ENCODE measurements at places on chromosomes 7 and 10.

- DNase-seq = no peak
These were observed 355.5 kb downstream of the GLRX3 start for GRCh38 chr10:130491693-130492050.

GRCh38 chr7:26538216-26538615 is 246.6 kb downstream of the SNX10 start:
- DNase-seq = no peak

- no peak for DNase-seq
These were observed 42.4 kb upstream of the ASAH2 start for GRCh38 chr10:50293513-50294313.

DNA sequence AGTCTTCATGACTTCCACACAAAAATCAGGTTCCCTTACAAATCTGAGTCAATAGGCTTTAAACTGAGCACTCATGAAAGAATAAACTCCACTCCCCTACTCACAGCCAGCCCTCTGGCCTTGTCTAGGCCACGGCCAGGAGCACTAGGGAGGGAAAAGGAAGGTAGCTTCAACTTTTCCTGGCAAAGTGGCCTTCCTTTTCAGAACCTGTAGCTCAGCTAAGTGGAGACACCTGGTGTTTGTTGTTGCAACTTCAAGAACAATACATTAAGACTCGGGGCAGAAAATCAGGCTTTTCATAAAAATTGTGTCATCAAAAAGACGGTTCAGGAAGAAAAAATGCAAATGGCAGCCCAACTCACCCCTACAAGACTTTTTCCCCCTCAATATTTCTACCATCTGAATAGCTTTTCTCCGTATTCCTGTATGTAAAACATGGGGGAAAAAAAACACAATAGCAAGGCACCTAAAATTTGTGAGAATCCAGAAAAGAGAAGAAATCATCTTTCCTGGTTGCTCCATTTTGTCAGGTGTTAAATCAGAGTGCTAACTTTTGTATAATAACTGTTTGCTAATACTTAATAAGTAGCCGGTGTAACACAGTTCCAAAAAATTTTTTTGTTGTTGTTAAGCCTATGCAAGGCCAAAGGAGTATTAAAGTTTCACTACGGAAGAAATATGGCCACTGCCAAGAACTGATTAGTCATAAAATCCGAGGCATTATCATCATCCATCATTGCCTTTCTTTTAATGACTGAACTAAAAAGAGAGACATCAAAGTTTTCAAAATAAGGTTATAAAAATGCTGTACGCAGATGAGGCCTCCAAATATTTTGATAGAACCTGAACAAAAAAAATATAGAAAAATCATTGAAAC is 66.2 kb upstream of the ARID5B start:
- no peak for DNase-seq

- DNase-seq = no peak
These were observed 91.3 kb downstream of the PPP1R17 start for GRCh38 chr7:31778296-31778695.

DNA sequence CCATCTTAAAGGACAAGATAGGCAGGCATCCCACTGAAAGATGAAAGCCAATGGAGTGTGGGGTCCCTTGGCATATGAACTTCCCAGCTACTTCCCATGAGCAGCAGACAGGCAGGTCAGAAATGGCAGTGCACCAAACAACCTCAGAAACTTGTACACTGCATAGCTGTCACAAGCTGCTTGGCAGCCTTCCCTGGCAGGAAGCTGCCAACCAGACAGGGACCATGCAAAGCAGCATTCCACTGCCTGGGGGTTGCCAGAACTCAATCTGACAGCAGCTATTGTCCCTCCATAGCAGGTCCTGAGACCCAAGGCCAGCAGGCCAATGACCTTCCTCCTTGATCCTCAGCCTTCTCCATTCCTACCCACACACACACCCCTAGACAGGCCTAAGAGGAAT is 139.5 kb downstream of the PLCE1 start:
- DNase-seq = no peak

- no peak for DNase-seq
These were observed 420.5 kb downstream of the TCERG1L start for GRCh38 chr10:130891066-130891465.

DNA sequence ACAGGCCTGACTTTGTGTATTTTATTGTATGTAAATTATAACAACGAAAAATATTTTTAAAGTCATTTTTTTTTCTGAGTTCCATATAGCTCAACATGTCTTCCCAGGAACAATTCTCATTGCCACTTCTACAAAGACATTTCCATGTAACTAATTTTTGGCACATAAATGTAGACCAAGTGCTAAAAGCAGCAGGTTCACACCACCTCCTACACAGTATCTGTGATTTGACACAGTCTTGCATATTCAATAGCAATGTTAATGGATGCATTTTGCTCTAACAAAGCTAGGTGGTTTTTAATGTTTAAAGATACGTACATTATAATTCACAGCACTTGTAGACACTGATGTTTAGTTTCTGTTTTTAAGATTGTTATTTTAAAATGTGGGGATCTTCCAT is 346.5 kb downstream of the GPAM start:
- DNase-seq = no peak

GRCh38 chr7:71016401-71016800 is 115.5 kb upstream of the GALNT17 start:
- DNase-seq = no peak

DNA sequence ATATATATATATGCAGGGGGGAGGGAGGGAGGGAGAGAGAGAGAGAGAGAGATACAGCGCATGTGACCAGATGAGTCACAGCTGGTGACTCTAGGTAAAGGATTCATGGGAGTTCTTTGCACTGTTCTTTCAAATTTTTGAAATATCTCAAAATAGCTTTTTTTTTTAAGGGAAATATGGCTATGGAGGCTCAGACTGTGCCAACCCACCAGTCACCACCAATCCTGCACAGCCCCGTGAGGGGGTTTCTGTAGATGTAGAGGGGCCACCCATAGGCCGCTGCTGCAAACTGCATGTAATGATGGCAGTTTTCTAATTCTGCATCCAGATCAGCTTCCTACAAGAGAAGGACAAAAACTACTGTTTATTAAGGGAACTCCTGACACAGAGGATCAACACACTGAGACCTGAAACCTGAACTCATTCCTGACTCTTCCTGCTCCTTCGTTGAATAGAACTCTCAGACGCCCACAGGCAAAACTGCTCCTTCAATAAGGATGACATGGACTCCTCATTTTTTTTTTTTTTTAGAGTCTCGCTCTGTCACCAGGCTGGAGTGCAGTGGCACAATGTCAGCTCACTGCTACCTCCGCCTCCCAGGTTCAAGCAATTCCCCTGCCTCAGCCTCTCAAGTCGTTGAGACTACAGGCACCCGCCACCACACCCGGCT is 17.3 kb downstream of the DAGLB start:
- no peak for DNase-seq

DNA sequence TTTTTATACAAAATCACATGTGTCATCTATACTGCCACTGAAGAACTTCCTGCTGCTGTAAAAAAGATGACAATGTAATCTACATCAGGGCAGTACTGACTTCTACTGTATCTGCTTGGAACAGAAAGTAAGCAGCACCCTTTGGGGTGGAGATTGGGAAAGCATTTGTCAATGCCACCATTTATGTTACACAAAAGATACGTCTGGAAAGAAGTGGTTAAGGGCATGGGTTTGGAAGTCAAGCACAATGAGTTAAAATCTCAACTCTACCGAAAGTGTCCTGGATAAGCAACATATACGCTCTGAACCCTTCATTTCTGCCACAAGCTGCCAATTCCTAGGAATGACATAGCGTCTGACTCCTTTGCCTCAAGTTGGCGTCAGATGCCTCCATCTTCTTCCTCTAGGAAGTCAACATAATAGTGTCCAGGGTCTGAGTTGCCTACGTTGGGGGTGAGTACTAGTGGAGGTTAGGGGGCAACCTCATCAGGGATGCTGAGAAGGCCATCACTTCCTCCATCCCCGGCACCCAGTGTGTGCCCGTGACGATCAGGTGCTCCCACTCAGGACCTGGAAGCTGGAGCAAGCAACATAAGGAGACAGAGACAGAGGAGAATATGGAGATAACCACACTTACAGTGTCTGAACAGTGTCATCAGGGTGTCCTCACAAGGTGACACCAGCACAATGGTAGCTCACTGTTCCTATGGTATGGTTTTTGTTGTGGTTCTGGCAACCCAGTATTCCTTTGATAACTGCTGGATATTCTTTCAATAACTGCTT is 58.3 kb downstream of the SGMS1 start:
- no peak for DNase-seq

DNA sequence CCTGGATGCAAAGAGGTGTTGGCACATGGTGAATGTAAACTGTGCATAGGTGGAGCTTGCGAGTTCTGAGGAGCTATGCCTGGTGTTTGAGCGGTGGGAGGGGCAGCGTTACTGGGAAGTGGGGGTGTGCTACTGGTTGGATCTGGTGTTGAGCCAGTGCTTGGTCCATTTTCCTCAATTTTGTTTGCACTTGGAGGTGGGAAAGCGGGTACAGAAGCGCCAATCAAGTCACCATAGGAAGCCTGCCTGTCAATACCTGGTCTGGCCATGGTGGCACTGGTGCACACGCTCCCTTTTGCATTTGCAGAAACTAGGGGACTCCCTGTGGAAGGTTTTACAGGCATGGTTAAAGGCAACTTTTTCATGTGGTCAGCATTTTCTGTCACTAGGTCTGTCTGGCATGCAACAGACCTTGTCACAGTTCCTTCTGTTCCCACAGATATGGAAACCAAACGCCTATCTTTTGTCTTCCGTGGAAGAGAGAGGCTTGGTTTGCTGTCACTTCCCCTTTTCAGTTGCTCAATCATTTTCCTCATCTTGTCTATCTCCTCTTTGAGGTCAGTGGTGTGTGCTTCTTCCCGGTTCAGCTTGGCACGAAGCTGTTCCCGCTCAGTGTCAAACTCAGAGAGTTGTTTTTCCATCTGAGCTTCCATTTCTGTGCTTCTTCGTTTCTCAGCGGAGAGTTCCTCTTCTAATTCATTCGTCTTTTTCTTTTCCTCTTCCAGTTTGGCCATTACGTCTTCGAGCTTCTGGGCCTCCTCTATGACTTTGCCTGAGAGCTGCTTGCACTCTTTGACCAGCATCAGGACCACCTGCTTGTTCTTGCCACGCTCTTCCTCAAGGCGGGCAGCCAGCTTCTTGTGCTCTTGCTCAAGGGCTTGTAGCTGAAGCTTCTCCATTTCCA is 81.1 kb downstream of the CTTNBP2 start:
- no peak for DNase-seq

DNA sequence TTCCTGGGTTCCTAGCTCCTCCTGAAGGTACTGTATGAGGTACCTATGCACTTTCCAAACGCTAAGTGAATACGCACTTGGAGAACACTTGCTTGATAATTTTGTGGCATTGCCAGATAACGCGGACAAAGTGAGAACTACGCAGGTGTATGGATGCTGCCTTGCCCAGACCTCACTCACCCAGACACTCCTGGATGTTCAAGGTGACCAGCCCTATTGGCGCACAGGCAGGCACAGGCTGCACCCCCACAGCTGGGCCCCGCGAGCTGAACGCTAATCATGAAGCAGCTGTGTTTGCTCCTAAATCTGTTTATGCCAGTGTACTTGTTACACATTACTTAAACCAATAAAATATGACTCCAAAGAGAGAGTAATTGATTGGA is 27.3 kb downstream of the DIP2C start:
- DNase-seq = no peak

DNA sequence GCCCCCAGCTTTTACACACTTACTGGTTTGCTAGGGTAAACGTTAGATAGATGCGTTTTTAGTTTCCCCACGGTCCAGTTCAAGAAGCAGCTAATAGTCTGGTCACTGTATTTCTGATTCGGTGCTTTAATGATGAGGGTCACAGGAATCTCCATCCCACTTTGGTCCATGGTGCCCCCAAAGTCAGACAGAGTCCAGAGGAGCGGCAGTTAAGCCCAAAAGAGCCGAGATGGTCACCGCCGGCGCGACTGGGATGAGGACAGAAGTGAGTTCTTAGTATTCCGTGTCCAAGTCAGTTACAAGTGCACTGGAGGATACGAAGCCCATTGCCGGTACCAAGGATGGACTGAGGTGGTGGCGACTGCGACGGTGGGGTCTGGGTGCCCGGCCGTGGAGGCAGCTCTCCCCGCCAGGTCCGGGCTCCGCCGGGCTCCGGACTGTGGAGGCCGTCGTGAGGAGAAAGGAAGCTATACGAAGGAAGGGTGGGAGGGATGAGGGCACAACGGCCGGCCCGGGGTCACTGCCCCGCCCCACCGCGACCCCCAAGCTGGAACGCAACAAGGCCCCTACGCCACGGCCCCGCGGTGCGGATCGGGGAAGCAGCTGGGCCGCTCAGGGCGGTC is 663 bp downstream of the HERPUD2 start:
- no peak for DNase-seq

Data from NCI-H1436 treated with DMSO at 0.1 percent for 48 hours (cell line).